ENCODE measurements at places on chromosomes 13 and 19.
A peak's percentile ranks its signal among the peaks of the same experiment; 100 is the strongest.

GRCh38 chr13:77544758-77545338 is 9.3 kb downstream of the SCEL start:
- DNase-seq, result no peak

GRCh38 chr19:5339950-5340636 is 519 bp downstream of the PTPRS start:
- DNase-seq, result no peak

- peak; percentile 77 for DNase-seq
Observed at GRCh38 chr13:29707876-29708543, 112.5 kb upstream of the SLC7A1 start.

DNA sequence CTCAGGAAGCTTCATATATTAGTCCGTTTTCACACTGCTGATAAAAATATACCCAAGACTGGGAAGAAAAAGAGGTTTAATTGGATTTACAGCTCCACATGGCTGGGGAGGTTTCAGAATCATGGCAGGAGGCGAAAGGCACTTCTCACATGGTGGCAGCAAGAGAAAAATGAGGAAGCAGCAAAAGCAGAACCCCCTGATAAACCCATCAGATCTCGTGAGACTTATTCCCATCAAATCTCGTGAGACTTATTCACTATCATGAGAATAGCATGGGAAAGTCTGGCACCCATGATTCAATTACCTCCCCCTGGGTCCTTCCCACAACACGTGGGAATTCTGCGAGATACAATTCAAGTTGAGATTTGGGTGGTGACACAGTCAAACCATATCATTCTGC is 23.1 kb downstream of the FLT3 start:
- no peak for DNase-seq

DNA sequence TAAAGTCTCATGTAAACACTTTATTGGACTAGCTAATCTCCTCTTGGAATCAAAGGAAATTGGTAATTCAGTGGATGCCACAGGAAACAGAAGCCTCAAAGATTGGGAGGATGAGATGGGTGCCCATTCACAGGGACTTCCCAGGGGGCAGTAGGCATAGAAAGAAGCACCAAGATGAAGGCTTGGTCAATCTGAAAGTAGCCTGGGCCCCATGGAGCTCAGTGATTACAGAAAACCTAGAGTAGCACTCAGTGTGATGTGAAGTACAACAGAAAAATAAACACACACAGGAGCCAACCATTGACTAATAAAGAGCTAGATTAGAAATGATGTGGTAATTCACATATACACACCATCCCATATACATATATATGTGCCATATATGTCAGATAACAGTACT is 560.6 kb downstream of the TBC1D4 start:
- no peak for DNase-seq

- no peak for DNase-seq
Observed at GRCh38 chr19:4911314-4911713, 2.0 kb downstream of the UHRF1 start.

- no peak for DNase-seq
Observed at GRCh38 chr13:73090823-73091187, 32.0 kb downstream of the KLF5 start.

DNA sequence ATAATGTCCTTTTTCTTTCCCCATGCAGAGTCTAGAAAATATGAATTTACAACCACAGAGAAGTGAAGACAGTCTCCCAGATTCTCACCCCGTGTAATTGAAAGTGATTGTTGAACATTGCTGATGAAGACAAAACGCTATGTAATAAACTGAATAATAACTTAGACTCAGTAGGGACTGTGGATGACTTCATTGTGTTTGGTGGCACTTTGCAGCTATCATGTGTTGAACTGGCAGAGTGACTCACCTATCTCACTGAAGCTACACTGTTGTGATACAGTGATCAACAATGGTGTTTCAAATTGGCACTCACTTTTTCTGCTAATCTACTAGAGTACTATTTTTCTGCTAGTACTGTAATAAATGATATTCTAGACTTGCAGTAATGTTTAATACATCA is 261.3 kb downstream of the DACH1 start:
- DNase-seq, result no peak

- no peak for DNase-seq
Observed at GRCh38 chr19:42652021-42652420, 57.3 kb upstream of the CEACAM8 start.

- no peak for DNase-seq
Observed at GRCh38 chr13:51236491-51236792, 14.2 kb downstream of the FAM124A start.

- DNase-seq, result no peak
Observed at GRCh38 chr13:32530841-32531253, 7.7 kb downstream of the N4BP2L2 start.

- peak; percentile 81 for DNase-seq
Observed at GRCh38 chr19:7869910-7870511, 4.2 kb downstream of the PRR36 start.

- no peak for DNase-seq
Observed at GRCh38 chr13:42384265-42384664, 112.3 kb downstream of the AKAP11 start.

DNA sequence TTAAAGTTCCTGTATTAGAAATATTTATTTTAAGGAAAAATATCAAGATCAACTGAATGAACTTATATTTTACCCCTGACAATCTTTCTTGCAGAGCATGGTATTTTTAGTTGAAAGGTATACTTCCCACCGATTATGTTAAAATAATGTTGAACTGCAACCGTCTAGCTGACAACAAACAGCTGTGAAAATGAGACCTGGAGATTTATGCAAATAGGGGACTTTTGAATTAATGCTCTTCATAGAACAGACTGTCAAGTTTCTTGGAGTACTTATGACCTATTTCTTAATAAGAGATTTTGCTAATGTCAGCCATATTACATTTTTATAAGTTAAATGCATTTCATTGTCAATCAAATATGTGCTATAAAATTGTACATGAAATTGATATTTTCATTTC is 210.9 kb downstream of the NALCN start:
- DNase-seq, result no peak

- peak; percentile 66 for DNase-seq
Observed at GRCh38 chr19:57934820-57935665, at the start of gene ZNF418. Gene ZNF418 (minus strand): TSS chr19:57935402. CDS start chr19:57933822, 1,580 bp downstream.

- no peak for DNase-seq
Observed at GRCh38 chr13:34608331-34608730, 333.7 kb upstream of the NBEA start.

DNA sequence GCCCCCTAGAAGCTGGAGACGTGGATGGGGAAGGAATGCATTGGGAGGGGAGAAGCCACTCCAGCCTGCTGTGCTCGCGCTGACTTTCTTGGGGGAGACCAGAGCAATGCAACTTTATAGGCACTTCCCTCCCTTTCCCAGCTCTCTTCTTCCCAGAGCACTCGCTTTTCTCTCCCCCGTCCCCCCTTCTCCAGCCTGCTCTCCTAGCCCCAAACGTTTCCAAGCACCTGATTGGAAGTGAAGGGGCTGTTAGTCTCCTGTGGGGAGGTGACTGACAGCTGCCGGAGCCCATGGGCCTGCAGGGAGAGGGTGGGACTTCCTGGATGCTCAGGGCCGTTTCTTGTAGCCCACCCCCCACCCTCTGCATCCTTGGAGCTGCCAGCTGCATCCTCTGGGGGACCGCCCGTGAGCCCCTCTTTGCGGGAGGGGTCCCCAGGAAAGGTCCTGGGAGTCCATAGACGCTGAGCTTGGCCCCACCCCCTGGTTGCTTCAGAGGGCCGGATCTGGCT is 2.5 kb downstream of the HDGFL2 start:
- no peak for DNase-seq

- no peak for DNase-seq
Observed at GRCh38 chr19:56930647-56931535, 90.4 kb upstream of the PEG3 start.

GRCh38 chr13:92463134-92463533 is 763.5 kb upstream of the GPC6 start:
- DNase-seq, result no peak

DNA sequence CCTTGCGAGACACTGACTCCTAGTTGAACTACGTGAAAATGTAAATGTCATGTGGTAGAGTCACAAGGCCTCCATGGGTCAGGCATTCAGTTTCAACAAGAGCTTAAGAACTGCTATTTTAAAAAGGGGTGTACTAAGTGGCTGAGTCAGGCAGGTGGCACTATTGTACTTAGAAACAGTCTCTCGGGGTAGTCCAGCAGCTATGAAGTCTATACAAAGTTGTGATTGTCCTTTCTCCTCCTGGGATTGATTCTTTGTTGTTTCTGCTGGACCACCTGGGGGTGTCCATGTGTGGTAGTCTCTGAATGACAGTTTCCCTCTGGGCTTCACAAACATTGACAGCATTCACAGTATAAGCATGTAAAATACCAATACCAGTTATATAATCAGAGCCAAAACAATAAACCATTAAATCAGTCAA is 33.0 kb downstream of the UGGT2 start:
- DNase-seq, result no peak

GRCh38 chr13:25739376-25739775 is 312.4 kb downstream of the SHISA2 start:
- no peak for DNase-seq

GRCh38 chr19:3061182-3062161 is 823 bp downstream of the TLE5 start:
- DNase-seq, result peak; percentile 89

DNA sequence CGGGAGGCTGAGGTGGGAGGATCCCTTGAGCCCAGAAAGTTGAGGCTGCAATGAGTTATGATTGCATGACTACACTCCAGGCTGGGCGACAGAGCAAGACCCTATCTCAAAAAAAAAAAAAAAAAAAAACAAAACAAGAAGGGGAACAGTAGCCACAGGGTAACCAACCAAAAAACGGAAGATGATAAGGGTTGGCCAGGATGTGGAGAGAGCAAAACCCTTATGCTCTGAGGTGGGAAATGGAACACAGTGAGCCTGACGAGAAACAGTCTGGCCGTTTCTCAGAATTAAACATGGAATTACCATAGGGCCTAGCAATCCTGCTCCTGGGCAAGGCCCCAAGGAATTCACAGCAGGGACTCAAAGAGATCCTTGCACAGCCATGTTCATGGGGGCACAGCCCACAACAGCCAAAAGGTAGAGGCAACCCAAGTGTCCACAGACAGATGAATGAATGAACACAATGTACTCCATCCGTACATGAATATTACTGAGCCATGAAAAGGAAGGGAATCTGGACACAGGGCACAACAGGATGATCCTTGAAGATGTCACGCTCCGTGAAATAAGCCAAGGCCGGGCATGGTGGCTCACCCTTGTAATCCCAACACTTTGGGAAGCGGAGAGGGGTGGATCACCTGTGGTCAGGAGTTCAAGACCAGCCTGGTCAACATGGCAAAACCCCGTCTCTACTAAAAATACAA is 11.3 kb downstream of the NMRK2 start:
- no peak for DNase-seq

DNA sequence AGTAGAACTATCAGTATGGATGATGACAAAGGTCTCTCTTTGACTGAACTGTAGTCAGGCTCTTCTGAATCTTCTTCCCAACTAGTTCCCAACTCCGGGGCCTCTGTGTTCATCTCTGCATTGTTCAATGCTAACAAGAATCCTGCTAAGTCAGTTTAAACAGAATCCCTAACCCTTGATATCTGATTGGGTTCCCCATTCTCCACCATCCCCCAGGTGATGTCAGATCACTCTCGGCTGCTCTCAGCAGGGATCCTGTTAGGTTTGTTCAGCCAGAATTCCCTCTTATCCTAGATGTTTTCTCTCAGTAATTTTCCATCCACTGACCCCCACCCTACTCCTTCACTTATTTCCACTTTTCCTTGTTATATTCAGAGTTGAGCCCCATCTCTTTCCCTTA is 223.6 kb downstream of the RGCC start:
- no peak for DNase-seq

DNA sequence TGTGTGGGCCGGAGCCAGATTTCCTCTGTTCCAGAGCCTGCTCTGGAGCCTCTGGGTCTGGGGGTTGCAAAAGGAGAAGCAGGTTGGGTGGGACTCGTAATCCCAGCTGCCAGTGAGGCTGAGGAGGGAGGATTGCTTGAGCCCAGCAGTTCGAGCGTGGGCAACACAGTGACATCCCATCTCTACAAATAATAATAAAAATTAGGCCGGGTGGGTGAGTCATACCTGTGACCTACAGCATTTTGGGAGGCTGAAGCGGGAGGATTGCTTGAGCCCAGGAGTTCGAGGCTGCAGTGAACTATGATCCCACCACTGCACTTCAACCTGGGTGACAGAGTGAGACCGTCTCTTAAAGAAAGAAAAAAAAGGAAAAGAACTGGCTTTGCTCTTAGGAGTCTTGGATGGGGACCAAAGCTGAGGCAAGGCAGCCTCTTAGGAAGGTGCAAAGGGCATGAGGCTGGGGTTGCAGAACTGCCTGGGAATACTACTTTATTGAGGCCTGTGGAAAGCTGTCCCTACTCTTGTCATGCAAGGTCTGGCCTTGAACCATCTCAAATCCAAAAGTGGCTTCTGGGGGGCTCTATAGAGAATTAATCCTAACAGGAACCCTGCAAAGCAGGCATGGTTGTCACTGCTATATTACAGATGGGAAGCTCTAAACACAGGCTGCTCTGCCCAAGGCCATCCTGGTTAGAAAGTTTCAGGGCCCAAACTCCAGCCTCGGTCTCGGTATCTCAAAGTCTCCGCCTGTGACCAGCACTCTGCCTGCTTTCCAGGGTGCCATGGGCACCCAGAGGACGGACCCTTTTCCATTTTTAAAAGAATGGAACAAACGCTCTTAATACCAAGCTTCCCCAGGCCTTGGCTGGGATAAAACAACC is 880 bp upstream of the C19orf12 start:
- DNase-seq, result no peak

GRCh38 chr13:113979791-113980471 is 6.1 kb upstream of the C13orf46 start:
- DNase-seq, result no peak

GRCh38 chr13:27961227-27962085 is 7.7 kb downstream of the CDX2 start:
- no peak for DNase-seq

- no peak for DNase-seq
Observed at GRCh38 chr19:32018014-32018413, 327.4 kb upstream of the ZNF507 start.

GRCh38 chr19:13959141-13959961 is 7.0 kb downstream of the DCAF15 start:
- no peak for DNase-seq

- DNase-seq, result peak; percentile 95
Observed at GRCh38 chr19:8307965-8308866, at the start of gene CD320. Gene CD320 (minus strand): TSS chr19:8308358. CDS start chr19:8308290, 68 bp downstream.

DNA sequence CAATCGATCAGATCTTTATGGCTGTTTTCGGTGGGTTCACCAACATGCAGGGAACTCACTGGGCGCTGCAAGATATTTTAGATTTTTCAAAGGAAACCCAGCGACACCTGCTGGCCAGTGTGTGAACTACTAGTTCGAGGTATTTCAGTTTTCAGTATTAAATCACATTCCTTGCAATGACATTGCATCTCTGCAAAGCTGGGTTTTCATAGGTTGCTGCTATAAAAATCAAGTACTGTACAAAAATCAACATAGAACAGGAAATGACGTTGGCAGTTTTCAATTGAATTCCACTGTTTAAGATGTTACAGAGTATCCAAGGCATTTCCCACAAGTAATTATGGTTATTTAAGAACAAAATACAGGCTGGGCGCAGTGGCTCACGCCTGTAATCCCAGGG is 17.6 kb downstream of the LIG1 start:
- DNase-seq, result peak; percentile 90

- DNase-seq, result no peak
Observed at GRCh38 chr13:72541674-72542073, 185.8 kb downstream of the MZT1 start.

GRCh38 chr19:7505682-7506384 is 10.1 kb upstream of the ZNF358 start:
- DNase-seq, result no peak

- no peak for DNase-seq
Observed at GRCh38 chr19:835210-835810, 5.5 kb upstream of the PRTN3 start.

GRCh38 chr13:81207636-81208035 is 866.7 kb upstream of the SPRY2 start:
- no peak for DNase-seq
